ENCODE measurements at places on chromosomes 2 and 18. TPM values are rescaled to one million over a fixed set of nuclear protein-coding genes. Genes with fewer than 3 reads are reported as not detected.
A peak's percentile ranks its signal among the peaks of the same experiment; 100 is the strongest.

GRCh38 chr2:15622614-15623480 lies 31.2 kb downstream of the DDX1 start:
- no peak overlapping the region for H3K27ac ChIP-seq
- no peaks in the 10 kb centered on the region for H3K4me1 ChIP-seq
- no peak for DNase-seq

DNA sequence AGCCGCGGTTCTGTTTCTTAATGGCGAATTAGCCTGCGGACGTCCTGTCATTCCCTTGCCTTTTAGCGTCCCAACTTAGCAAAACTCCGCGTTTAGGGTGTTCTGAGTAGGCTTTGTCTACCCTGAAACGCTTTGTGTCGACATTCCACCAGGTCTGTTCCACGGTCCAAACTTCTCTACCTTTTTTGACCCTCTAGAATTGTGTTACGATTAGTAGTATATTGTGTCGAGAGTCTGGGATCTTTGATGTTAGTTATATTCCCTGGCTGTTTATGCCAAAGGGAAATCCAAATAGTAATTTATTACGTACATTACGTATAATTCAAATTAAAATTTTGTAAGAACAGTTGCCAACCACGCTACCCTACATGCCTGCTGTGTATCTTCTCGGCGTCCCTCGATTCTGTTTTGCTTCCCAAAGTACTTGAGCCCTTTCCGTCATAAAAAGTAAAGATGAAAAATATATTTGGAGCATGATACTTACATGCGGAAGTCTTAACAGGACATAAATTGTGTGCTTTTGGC lies 495 bp upstream of the TTC32 start:
- no peaks in the 10 kb centered on the region for H3K36me3 ChIP-seq
- no peak for DNase-seq
- H3K27ac ChIP-seq = peak overlapping the region; percentile 89
- H3K4me3 ChIP-seq = peak overlapping the region; percentile 85
- no peaks in the 10 kb centered on the region for H3K27me3 ChIP-seq
- H3K4me1 ChIP-seq = peaks cover 28% of the 10 kb centered on the region

- H3K27me3 ChIP-seq = no peaks in the 10 kb centered on the region
- no peak overlapping the region for H3K27ac ChIP-seq
- DNase-seq = no peak
- H3K36me3 ChIP-seq = no peaks in the 10 kb centered on the region
These were observed 10.8 kb downstream of the ALPP start for GRCh38 chr2:232389327-232389726.

Gene UGT1A8
- 0.46 TPM for total RNA-seq

Gene DUSP19
- total RNA-seq = 0.58 TPM

Gene FAP
- not detected for total RNA-seq

Gene EML6
- 15.7 TPM for total RNA-seq
